ENCODE measurements at places on chromosomes 1 and 21.
A peak's percentile ranks its signal among the peaks of the same experiment; 100 is the strongest.

DNA sequence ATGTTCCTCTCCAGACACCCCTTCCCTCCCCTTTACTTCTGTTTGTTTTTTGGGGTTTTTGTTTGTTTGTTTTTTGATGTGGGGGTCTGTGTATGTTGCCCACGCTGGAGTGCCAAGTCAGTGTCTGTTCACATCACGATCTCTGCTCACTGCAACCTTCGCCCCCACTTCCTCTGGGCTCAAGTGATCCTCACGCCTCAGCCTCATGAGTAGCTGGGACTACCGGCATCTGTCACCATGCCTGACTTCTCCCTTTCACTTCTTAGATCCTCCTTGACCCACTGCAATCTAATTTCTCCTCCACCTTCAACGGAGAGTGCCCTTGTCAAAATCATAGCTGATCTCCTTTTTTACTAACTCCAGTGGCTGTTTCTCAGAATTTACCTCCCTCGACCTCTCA is 100.7 kb upstream of the KIF26B start:
- DNase-seq = no peak

- DNase-seq = no peak
These were observed 40.6 kb upstream of the ARTN start for GRCh38 chr1:43893006-43893405.

GRCh38 chr1:56220021-56220420 is 359.3 kb downstream of the PLPP3 start:
- no peak for DNase-seq

- DNase-seq = no peak
These were observed 1181.9 kb upstream of the PRMT6 start for GRCh38 chr1:105874621-105875020.

DNA sequence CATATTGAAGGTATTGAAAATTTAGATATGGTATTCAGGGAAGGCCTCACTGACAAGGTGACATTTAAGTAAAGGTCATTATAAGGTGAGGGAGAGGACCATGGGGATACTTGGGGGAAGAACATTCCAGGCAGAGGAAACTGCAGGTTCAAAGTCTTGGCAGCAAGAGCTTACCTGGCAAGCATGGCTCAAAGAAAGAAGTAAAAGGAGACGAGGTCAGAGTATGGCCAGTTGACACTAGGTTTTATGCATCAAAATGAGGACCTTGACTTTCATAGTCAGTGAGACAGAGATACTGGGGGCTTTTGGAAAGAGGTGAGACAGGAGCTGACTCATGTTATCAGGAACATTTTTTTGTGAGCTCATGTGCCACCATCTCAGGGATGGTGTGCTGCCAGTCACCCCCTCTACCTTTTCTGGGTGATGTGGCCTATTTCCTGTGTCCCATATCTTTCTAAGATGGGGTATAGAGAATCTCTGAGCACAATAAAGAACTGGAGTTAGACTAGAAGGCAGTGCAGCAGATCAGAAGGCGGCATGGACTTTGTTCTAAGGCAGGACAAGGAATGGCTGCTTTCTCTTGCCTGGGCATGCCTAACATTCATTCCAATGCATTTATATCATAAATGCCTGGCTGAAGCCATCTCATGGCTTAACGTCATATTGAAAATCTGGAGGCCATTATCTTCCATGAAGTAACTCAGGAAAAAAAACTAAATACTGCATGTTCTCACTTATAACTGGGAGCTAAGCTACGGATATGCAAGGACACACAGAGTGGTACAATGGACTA is 406.7 kb downstream of the NTNG1 start:
- no peak for DNase-seq

DNA sequence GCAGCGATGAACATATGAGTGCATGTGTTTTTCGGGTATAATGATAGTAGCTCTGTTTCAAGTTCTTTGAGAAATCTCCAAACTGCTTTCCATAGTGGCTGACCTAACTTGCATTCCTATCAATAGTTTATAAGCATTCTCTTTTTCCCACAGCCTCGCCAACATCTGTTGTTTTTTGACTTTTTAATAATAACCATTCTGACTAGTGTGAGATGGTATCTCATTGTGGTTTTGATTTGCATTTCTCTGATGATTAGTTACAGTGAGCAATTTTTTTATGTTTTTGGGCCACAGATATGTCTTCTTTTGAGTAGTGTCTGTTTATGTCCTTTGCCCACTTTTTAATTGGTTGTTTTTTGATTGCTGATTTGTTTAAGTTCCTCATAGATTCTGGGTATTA is 10.6 kb upstream of the RUNX1 start:
- no peak for DNase-seq

DNA sequence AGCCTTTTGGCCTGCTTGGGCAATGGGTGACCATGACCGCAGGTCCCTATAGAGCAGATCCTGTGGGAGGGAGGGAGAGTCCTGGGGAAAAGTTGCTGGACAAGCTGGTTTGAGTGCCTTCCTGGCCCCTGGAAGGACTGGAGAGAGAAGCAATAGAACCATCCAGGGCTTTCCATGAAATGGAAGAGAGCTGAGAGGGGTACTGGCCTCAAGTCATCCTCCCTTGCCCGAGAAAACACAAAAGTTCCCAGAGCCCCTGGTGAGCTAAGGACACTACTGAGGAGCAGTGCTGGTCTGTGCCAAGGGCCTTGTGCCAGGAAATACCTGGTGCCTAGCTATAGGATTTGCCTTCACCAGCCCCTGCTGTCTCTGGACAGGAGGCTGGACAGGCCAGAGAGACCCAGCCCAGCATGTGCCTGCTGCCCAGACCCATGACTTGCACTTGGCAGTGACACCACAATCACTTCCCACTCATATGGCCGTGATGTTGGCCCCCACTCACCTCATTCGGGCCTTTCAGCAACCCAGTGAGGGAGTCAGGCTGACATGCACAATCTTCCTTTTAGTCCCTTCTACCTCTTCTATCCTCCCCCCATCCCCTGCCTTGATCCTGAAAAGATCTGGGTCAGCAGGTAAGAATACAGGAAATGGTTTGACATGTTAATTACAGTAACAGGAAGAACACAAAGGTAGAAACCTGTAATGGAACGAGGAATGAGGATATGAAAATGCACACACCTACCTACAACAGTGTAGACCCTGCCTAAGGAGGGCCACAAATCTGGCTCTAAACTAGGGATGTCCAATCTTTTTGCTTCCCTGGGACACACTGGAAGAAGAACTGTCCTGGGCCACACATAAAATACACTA is 7.0 kb downstream of the SH3BP5L start:
- DNase-seq = no peak

- no peak for DNase-seq
These were observed 389 bp downstream of the SEMA6C start for GRCh38 chr1:151146072-151146411.

GRCh38 chr1:3491291-3492246 is 37.1 kb downstream of the ARHGEF16 start:
- peak; percentile 69 for DNase-seq

GRCh38 chr1:3295846-3296245 is 158.6 kb upstream of the ARHGEF16 start:
- no peak for DNase-seq

GRCh38 chr1:6911974-6912373 is 126.7 kb downstream of the CAMTA1 start:
- no peak for DNase-seq

GRCh38 chr21:15441060-15441493 is 288.7 kb upstream of the USP25 start:
- peak; percentile 30 for DNase-seq

GRCh38 chr1:5713101-5714010 is 278.9 kb downstream of the NPHP4 start:
- DNase-seq = no peak

DNA sequence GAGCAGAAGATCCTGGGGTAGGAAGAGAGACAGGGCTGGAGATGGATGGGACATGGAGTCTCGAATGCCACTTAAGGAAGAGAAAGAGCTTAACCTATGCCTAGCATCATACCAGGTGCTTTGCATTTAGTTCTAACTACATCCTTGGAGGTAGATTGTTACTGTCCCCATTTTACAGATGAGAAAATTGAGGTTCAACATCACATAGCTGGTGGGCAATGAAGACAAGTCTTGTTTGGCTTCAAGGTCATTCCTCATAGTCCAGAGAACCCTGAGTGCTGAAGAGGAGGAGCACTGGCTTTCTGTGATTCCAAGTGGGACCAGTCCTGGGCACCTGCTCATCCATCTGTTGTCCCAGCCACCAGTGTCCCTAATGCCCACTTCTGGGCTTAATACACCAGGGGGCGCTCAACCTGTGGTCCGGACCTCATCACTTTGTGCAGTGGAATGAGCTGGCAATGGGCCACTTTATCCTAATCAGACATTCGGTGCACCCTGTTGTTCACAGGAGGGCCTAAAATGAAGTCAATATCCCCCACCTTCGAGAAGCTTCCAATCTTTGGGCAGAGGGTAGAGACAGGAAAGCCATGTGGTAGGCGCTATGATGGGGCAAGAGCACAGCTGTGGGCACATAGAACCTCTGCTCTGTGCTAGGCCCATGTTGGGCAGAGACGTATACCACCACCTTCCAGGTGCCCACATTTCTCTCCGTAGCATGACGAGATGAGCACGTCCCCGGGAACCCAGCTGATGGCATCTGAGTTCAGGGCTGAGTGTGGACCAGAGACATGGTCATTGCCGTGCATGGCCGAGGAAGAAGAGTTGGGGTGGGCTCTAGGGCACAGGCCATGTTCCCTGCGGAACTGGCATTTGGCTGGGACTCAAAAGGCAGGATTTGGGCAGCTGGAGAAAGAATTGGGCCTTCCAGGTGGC is 9.2 kb downstream of the RPS6KA1 start:
- DNase-seq = peak; percentile 65

DNA sequence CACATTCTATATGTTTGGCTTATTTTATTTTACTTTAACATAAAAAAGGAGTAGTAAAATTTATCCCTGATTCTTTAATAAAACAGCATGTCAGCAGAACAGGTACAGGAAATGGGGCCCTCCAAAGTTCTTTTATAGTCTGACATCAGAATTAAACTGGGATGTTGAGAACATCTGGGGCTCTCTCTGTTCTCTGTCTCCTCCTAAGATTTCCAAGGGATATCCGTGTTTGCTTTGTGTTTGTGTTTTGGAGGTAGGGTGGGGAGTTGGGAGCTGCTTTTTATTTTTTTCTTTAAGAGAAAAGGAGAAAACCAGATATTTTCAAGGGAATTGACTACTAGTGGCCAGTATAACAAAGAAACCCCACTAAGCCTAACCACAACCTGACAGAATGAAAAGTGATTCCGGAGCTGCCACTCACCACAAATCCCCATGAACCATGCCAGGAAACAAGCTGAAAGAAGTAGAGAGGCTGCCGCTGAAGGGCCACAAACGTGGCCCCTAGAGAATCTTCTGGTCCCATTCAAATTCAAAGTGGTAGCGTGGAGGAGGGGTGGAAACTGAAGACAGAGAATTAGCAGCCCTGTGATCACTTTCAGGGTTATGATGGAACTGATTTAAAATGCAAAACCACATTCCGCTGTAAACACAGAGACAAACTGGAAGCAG is 369.6 kb upstream of the ADGRL2 start:
- DNase-seq = peak; percentile 31

- DNase-seq = no peak
These were observed 189.5 kb downstream of the SLC44A5 start for GRCh38 chr1:75421371-75421770.

All from GM12865 (cell line).